Small intestine (tissue), 16 donors: ENCODE measurements at places on chromosomes 5 and 9. TPM values are rescaled to one million over a fixed set of nuclear protein-coding genes. Genes with fewer than 3 reads are reported as not detected.

The ASPN gene
- 8.9 TPM for polyA plus RNA-seq

The GRXCR2 gene
- polyA plus RNA-seq: not detected

The TTC16 gene
- polyA plus RNA-seq: not detected

The CARTPT gene
- polyA plus RNA-seq: 0.53 TPM

The SPRY4 gene
- 1.4 TPM for polyA plus RNA-seq

The RACK1 gene
- 2,196 TPM for polyA plus RNA-seq

The OGN gene
- 59.2 TPM for polyA plus RNA-seq

DNA sequence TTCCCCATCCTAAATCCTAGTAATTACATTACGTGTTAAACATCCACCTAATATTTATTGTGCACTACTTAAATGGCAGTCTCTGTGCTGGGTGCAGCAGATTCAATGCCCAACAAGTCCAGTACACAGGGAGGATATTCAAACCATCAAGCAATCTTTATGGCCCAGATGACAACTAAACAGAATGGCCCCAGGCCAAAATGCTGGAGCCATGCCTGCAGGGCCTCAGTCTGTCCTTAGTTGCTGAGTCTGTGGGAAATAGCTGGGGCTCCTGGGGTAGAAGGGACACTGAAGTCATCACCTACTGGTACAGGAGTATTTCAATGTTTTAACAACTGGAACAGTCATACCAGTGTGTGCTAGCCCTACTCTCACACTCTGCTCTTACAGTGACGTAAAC lies 153.5 kb downstream of the ZNF608 start:
- H3K27me3 ChIP-seq: no peaks in the 10 kb centered on the region
- no peak for DNase-seq
- no peak overlapping the region for H3K4me3 ChIP-seq
- H3K36me3 ChIP-seq: no peaks in the 10 kb centered on the region
- H3K27ac ChIP-seq: no peak overlapping the region

DNA sequence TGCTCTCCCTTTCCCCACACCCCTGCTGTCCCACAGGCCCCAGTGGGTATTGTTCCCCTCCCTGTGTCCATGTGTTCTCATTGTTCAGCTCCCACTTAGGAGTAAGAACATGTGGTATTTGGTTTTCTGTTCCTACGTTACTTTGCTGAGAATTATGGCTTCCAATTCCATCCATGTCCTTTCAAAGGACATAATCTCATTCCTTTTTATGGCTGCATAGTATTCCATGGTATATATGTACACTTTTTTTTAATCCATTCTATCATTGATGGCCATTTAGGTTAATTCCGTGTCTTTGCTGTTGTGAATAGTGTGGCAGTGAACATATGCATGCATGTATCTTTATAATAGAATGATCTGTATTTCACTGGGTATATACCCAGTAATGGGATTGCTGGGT lies 25.6 kb downstream of the FER start:
- H3K27ac ChIP-seq: no peak overlapping the region
- no peaks in the 10 kb centered on the region for H3K4me1 ChIP-seq
- no peaks in the 10 kb centered on the region for H3K27me3 ChIP-seq
- H3K36me3 ChIP-seq: no peaks in the 10 kb centered on the region
- no peak for DNase-seq

DNA sequence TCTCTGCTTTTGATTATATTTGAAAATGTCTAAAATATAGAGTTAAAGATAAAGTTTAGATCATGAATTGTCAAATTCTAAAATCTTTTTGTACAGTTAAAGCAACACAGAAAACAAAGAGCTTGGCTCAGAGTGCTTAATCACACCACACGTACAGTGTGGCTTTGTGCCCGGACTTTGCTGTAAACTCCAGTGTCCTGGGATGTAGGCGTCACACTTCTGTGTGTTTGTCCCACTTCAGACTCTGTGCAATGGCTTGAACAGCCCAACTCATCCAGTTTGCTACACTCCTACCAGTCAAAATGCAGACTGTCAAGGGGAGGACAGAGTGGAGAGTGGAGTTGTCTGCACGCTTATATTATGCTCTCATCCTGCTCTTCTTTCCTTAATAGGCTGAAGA lies 45.3 kb downstream of the SMARCA2 start:
- no peak for DNase-seq
- H3K4me1 ChIP-seq: no peaks in the 10 kb centered on the region
- H3K36me3 ChIP-seq: peaks cover 16% of the 10 kb centered on the region
- H3K27me3 ChIP-seq: no peaks in the 10 kb centered on the region
- no peak overlapping the region for H3K4me3 ChIP-seq
- H3K27ac ChIP-seq: no peak overlapping the region

- H3K27ac ChIP-seq: no peak overlapping the region
- DNase-seq: peak; percentile 34
- no peak overlapping the region for H3K4me3 ChIP-seq
- H3K27me3 ChIP-seq: no peaks in the 10 kb centered on the region
- H3K36me3 ChIP-seq: peaks cover 8% of the 10 kb centered on the region
- no peaks in the 10 kb centered on the region for H3K4me1 ChIP-seq
These were observed 99.1 kb downstream of the FBXO38 start for GRCh38 chr5:148482697-148483462.

GRCh38 chr5:179821298-179822058 lies 773 bp downstream of the SQSTM1 start:
- H3K27me3 ChIP-seq: no peaks in the 10 kb centered on the region
- H3K4me1 ChIP-seq: peaks cover 71% of the 10 kb centered on the region
- peak; percentile 94 for DNase-seq
- peak overlapping the region; percentile 99 for H3K27ac ChIP-seq
- peak overlapping the region; percentile 86 for H3K4me3 ChIP-seq

GRCh38 chr9:88537761-88538091 lies 2.7 kb downstream of the NXNL2 start:
- no peak overlapping the region for H3K4me3 ChIP-seq
- peaks cover 4% of the 10 kb centered on the region for H3K27me3 ChIP-seq
- H3K36me3 ChIP-seq: no peaks in the 10 kb centered on the region
- H3K4me1 ChIP-seq: peaks cover 2% of the 10 kb centered on the region
- DNase-seq: no peak

DNA sequence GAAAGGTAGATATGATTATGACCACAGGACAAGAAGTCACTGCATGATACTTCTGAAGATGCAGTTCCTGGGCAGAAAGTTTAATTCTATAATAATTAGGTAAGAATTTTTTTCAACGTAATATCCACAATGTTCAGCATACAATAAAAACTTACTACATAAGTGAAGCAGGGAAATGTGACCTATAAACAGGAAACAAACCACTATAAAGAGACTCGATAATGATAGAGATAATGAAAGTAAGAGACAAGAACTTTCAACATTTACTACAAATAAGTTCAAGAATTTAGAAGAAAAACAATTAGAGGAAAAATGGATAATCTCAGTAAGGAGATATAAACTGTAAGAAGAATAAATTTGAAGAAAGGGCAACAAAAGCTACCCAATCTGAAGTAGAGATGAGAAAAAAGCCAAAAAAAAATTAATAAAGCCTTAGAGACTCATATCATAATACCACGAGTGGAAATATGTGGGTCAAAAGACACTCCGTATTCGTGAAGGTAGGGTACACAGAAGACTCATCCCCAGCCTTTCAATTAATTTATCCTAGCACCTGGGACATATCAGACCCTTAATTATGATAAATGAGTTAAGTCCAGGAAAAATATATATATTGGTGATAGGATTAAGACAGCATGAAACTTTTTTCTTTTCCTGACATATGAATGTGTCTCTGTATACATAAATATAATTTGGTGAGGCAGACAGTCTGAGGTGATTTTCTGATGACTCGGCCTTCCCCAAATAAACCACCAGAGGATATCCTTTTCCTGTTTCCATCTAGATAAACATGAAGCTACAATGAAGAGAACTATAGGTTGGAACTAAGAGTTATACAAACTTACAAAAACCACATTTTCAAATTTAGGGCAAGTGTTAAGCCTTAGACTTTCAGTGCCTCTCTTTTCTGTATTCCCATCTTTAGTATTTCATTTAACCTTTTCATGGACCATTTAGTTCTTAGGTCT lies 120.4 kb downstream of the RAPGEF6 start:
- peaks cover 6% of the 10 kb centered on the region for H3K36me3 ChIP-seq
- no peak overlapping the region for H3K27ac ChIP-seq
- H3K27me3 ChIP-seq: no peaks in the 10 kb centered on the region
- DNase-seq: no peak
- no peaks in the 10 kb centered on the region for H3K4me1 ChIP-seq

- H3K4me3 ChIP-seq: no peak overlapping the region
- no peak overlapping the region for H3K27ac ChIP-seq
- no peaks in the 10 kb centered on the region for H3K27me3 ChIP-seq
- DNase-seq: no peak
- H3K36me3 ChIP-seq: no peaks in the 10 kb centered on the region
- no peaks in the 10 kb centered on the region for H3K4me1 ChIP-seq
These were observed 60.1 kb upstream of the SPATA31D4 start for GRCh38 chr9:81868145-81868544.

GRCh38 chr9:29625292-29625731 lies 2052.0 kb upstream of the C9orf72 start:
- H3K27me3 ChIP-seq: no peaks in the 10 kb centered on the region
- no peak overlapping the region for H3K27ac ChIP-seq
- DNase-seq: no peak
- no peak overlapping the region for H3K4me3 ChIP-seq

DNA sequence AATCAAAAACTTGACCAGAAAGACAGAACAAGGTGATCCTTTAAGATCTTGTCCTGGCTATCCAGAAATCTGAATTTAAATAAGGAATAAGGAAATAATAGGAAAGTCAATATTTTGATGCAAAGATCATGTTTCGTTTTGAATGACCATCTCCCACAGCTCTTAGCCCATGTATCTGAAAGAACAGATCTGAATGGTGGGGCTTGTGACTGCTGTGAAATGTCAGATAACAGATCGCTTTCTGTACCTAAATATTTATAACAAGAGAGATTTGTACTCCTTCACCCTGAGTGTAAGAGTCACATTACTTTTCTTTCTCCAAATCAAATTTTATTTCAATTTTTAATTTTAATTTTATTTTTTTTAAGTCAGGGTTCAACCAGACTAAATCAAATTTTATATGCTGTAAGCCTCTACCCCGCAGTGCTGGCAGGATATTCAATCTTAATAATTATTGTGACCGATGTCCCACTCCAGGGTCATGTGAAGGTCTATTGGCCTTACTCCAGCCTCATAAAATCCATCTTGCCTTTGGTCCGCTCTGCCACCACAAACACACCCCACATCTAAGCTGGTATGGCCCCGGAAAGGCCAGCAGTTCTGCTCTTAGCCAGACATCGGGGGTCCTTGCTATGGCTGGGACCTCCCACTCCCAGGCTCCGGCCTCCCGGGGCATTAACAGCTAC lies 7.0 kb upstream of the SLC26A2 start:
- H3K36me3 ChIP-seq: peaks cover 3% of the 10 kb centered on the region
- no peak for DNase-seq
- H3K4me3 ChIP-seq: no peak overlapping the region

DNA sequence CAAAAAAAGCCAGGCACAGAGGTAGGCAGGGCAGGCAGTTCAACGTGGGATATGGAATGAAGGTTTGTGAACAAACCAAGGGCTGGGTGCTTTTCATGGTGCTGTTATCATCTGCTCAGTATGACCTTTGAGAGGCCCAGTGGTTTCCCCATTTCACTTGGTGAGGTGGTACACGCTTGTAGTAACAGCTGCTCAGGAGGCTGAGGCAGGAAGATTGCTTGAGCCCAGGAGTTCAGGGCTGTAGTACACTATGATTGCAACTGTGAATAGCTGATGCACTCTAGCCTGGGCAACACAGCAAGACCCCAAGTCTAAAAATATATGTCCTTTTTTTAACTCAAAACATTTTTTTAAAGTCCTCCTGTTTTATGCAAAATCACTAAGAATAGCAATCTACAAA lies 174.8 kb downstream of the ENC1 start:
- no peak overlapping the region for H3K4me3 ChIP-seq
- no peaks in the 10 kb centered on the region for H3K27me3 ChIP-seq

- peaks cover 5% of the 10 kb centered on the region for H3K36me3 ChIP-seq
- H3K4me3 ChIP-seq: no peak overlapping the region
- no peaks in the 10 kb centered on the region for H3K27me3 ChIP-seq
These were observed 35.2 kb downstream of the RAI14 start for GRCh38 chr5:34691326-34691725.

DNA sequence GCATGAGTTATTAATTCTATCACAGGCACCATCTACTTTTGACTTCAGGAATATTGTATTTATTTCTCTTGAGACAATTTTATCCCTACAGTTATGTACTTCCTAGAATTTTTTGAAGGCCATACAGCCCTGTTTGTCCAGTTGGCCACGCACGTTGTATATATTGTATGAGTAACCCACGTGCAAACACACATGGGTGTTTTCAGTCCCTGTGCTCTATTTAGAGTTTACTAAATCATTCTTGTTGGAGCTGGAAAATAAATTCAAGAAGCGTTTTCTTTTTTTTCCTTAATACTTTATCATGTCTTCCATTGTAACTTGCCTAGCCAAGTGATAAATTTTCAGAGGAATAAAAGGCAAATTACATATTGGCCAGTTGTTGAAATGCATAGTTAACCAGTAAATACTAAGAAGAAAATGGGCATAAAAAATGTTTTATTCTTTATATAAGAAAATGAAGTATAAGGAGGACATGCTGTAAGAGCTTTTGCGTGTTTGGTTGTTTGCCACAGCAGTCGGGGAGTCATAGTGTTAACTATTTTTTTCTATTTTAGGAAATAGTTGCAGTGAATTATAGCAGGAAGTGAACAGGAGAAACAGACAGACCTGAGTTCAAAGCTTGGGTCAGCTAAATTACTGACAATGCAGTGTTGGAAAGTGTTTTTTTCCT lies 86.4 kb upstream of the MINAR2 start:
- no peak overlapping the region for H3K4me3 ChIP-seq
- H3K36me3 ChIP-seq: no peaks in the 10 kb centered on the region
- no peaks in the 10 kb centered on the region for H3K4me1 ChIP-seq
- no peaks in the 10 kb centered on the region for H3K27me3 ChIP-seq
- H3K27ac ChIP-seq: no peak overlapping the region
- no peak for DNase-seq

GRCh38 chr9:116668970-116669695 lies 18.0 kb upstream of the TRIM32 start:
- DNase-seq: no peak
- H3K27me3 ChIP-seq: no peaks in the 10 kb centered on the region
- H3K4me1 ChIP-seq: no peaks in the 10 kb centered on the region
- H3K36me3 ChIP-seq: no peaks in the 10 kb centered on the region
- no peak overlapping the region for H3K4me3 ChIP-seq

GRCh38 chr5:141780952-141781781 lies 97.0 kb downstream of the PCDH1 start:
- H3K27me3 ChIP-seq: no peaks in the 10 kb centered on the region
- peaks cover 2% of the 10 kb centered on the region for H3K36me3 ChIP-seq
- no peak overlapping the region for H3K27ac ChIP-seq
- peaks cover 23% of the 10 kb centered on the region for H3K4me1 ChIP-seq

GRCh38 chr5:34657988-34658387 lies 1.9 kb downstream of the RAI14 start:
- H3K36me3 ChIP-seq: no peaks in the 10 kb centered on the region
- no peak overlapping the region for H3K27ac ChIP-seq
- peaks cover 9% of the 10 kb centered on the region for H3K4me1 ChIP-seq
- peak; percentile 17 for DNase-seq

GRCh38 chr9:131851414-131851813 lies 111.5 kb upstream of the RAPGEF1 start:
- no peaks in the 10 kb centered on the region for H3K27me3 ChIP-seq
- H3K36me3 ChIP-seq: no peaks in the 10 kb centered on the region
- H3K4me1 ChIP-seq: no peaks in the 10 kb centered on the region
- no peak overlapping the region for H3K27ac ChIP-seq
- no peak overlapping the region for H3K4me3 ChIP-seq

GRCh38 chr5:72456391-72457074 lies 50.7 kb downstream of the ZNF366 start:
- H3K27me3 ChIP-seq: no peaks in the 10 kb centered on the region
- H3K36me3 ChIP-seq: no peaks in the 10 kb centered on the region
- H3K27ac ChIP-seq: no peak overlapping the region
- H3K4me3 ChIP-seq: no peak overlapping the region

GRCh38 chr9:86355814-86356213 lies 1.6 kb upstream of the TUT7 start:
- no peak for DNase-seq
- no peaks in the 10 kb centered on the region for H3K36me3 ChIP-seq
- peaks cover 12% of the 10 kb centered on the region for H3K4me1 ChIP-seq
- H3K27me3 ChIP-seq: no peaks in the 10 kb centered on the region
- H3K27ac ChIP-seq: no peak overlapping the region
- H3K4me3 ChIP-seq: no peak overlapping the region
